CD4-positive, alpha-beta T cell treated with Interleukin-17A for 4 hours (primary cell): ENCODE measurements at places on chromosomes 1 and 21.

DNA sequence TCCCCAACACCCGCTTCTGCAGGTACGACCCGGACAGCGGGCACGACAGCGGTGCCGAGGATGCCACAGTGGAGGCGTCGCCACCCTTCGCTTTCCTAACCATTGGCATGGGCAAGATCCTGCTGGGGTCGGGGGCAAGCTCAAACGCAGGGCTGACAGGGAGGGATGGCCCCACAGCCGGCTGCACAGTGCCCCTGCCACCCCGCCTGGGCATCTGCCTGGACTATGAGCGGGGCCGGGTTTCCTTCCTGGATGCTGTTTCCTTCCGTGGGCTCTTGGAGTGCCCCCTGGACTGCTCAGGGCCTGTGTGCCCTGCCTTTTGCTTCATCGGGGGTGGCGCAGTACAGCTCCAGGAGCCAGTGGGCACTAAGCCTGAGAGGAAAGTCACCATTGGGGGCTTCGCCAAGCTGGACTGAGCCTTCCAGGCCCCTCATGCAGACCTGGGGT, 10.1 kb downstream of the TRIM46 start:
- no peak for DNase-seq

GRCh38 chr1:40983286-40983685, 3.8 kb downstream of the CTPS1 start:
- DNase-seq: no peak

DNA sequence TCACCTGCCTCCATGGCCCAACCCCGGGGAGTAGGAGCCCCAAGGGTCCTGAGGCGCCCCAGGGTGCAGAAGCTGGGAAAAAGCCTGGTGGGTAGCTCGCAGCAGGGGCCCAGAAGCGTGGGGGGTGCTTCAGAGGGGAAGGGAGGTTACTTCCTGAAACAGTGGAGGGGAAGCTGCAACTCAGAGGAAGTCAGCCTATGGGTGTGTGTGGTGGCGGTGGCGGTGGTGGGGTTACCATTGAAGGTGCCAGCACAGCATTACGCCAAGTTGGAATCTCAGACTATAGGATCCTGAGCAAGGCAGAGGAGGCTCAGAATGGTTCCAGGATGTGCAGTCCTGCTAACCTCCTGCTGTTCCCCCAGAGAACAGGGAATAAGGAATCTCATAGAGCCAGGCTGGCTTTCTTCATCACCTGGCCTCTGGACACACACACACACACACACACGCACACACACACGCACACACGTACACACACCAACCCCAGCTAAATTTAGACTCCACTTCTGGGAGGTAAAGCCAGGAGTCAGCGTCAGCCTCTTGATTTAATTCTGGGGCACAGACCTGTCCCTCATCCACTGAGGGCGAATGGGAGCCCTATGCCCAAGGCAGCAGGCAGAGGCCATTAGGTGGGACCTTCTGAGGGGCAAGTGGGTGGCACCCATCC, 1.3 kb downstream of the DENND4B start:
- DNase-seq: peak; percentile 82

DNA sequence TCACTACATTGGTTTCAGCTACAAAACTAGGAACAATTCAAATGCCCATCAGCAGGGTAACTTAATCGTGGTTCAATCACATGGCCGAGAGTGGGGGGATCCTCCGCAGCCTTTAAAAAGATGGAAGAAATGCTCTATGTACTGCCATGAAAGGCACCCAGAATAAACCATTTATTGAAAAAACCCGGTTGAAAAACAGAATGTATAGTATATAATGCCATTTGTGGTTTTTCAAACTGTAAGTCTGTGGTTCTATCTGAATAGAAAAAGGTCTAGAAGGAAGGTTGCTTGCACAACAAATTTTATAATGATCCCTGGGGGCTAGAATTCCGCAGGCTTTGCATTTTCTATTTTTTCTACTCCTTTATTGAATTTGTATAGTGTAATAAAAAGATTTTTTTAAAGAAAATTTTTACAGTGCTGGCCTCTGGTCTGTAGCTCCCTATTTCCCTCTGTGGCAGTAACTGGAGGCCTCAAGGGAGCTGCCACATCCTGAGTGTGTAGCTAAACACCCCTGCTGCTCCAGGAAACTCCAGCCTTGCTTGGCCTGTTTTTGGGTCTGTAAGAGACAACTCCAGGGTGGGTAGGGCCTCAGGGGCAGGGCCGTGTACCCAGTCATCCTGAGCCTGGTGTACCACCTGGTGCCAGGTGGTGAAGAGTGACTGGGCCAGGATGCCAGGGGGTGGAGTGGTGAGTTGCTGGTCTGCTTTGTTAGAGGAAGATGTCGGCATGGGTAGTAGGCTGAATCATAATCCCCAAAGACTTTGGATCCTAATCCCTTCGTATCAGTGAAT, 51.5 kb upstream of the EPS8L3 start:
- no peak for DNase-seq

DNA sequence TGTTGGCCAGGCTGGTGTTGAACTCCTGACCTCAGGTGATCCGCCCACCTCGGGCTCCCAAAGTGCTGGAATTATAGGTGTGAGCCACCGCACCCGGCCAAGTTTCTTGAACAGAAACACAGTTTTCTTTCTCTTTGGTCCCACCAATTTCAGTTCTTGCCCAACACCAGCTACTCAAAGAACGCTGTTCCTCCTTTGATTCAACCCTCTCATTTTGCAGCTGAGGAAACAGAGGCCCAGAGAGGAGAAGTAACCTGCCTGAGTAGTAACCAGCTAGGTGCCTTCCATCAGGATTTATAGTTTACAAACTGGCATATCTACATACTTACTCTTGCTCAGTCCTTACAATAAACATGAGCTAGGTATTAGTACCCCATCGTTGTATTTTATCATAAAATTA, 119.9 kb downstream of the SYF2 start:
- no peak for DNase-seq

DNA sequence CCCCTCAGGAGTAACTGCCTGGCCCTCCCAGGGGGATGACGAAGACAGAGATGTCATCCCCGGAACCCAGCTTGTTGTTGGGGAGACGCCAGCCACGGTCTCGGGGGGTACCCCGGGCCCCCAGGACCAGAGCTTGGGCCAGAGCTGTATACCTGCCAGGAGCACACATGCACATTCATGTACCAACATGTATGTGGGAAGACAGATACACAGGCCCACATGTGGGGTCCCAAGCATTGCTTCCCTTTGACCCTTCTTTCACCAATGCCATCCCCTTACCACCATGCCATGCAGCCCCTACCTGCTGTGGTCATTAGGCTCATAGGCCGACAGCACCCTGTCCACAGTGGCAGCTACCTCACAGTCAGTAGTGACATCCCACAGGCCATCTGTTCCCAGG, 3.2 kb upstream of the RHOC start:
- DNase-seq: no peak

- no peak for DNase-seq
These were observed 97.3 kb downstream of the USH2A start for GRCh38 chr1:216325946-216326345.

GRCh38 chr1:91897016-91897415, 11.1 kb upstream of the TGFBR3 start:
- no peak for DNase-seq

DNA sequence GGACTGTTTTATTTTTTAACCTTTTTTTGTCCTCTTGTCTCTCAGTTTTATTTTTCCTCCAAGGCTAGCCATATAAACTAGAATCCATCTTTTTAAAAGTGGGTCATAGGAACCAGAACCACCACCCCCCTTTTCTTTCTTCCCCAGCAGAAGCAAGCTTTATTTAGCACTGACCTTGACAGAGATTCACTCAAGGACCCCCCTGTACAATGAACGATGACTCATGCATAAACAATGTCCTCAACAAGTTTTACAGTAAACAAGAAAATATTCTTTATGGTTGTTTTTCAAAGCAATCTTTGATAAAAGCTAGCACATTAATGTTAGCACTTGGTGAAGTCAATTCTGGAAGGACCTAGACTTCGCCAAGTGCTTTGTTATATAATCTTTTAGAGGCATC, 14.1 kb downstream of the PKN2 start:
- no peak for DNase-seq

DNA sequence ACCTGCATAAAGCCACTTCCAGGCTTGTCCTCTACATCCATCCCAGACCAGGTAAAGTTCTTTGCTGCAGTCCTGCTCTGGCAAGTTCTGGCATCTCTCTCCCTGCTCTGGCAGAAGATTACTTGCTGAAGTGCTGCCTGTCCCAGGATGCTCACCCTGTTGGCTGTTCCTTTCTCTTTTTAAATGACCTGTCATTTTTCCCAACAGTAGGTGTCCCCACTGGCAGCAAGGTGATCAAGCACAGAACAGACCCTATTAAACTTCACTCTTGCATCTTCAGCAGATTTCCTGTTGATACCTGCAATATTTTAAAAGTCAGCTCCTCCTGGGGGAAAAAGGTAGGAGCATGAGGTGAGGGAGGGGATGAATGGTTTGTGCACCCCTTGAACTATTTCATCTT, 332.6 kb downstream of the PBX1 start:
- DNase-seq: no peak

DNA sequence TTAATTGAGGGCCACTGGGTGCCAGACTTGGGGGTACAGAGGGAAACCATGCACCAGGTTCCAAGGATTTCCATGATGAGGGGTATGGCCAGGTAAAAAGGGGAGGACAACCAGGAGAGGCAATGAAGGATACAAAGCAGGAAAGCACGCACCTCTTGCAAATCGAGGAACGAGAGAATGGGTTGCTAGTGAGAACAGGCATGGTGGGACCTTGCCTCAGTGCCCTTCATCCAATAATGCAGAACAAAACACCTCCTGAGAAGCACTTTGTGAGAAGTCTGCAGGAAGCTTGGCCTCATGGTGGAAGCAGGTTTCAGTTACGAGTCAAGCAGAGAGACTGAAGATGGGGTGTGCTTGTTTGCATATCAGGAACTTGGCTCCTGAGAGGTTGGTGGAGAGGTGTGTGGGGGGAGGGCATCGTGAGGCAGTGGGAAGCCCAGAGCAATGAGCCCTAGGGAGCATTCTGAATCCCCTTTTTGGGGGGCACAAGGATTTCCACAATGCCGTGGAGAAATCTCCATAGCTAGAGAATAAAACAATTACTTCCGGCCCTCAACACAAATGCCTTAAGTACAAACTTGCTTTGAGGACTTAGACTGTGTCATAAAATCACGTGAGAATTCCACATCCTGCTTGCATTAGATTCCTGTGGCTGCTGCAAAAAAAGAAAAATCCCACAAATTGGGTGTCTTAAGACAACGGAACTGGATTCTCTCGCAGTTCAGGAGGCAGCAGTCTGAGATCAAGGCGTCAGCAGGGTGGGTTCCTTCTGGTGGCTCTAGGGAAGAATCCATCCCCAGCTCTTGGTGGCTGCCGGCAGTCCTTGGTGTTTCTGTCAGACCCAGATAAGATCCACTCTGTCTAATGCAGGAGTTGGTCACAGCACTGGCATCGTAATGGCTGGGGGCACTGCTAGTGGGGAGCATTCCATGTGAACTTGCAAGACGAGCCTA, 54.9 kb upstream of the BACE2 start:
- peak; percentile 9 for DNase-seq

DNA sequence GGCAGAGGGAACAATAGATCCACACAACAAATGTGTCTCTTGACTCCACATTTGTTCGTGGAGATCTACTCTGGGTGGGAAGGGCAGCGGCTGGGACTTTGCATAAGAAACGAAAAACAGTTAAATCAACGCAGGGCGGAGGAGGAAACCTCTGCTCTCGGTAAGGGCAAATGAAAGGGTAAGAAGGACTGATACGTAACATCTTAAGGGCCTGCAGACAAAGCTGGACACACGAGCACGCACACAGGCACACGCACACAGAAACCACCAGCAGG, 57.3 kb downstream of the MRPL37 start:
- no peak for DNase-seq

DNA sequence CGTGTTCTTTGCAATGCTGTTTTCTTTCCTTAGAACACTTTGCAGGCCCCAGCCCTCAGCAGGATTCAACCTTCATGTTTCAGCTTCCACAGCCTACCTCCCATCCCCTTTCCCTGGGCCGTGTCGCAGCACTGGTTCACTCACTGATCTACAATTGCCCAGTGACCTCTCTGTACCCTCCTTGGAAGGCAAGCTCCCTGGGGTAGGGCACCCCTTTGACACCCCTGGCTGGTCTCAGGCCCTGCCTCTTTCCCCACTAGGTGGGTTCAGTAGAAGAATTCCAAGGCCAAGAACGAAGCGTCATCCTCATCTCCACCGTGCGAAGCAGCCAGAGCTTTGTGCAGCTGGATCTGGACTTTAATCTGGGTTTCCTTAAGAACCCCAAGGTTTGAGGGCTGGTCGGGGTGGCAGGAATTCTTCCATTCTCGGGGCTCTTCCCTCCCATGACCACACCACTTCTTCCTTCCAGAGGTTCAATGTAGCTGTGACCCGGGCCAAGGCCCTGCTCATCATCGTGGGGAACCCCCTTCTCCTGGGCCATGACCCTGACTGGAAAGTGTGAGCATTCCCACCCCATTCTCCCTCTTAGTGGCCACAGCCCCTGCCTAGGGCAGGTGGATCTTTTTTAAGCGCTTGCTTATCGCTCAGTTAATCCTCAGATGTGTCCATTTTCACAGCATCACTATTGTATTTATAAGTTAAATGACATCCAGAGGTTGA, 7.3 kb downstream of the RHOC start:
- DNase-seq: no peak

DNA sequence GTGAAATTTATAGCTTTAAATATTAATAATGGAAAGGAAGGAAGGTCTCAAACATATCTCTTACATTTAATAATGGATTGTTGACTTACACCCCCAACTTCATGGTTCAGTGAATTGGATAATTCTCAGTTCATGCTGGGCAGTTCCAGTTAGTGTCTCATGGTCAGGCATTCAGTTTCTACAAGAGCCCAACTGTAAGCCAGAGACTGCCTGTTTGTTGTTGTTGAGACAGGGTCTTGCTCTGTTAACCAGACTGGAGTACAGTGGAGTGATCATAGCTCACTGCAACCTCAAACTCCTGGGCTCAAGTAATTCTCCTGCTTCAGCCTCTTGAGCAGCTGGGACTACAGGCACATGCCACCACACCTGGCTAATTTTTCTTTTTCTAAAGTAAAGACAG, 5.0 kb upstream of the DMAP1 start:
- no peak for DNase-seq

DNA sequence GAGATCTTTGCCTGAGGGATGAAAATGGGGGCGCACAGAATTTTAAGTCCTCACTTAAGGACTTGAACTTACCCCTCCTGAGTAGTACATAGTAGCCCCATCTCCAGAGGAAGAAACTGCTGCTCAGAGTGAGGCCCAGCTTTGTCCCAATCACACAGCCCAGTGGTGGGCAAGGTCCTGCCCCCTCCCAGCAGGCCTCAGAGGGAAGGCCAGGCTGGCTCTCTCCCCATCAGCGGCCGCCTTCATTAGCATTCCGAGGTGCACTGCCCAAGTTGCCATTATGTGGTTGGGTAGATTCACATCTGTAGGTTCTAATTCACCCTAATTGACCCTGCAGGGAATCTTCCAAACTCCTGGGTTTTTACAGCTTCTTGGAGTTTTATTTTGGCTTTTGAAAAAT, 59.1 kb downstream of the FOXO6 start:
- DNase-seq: no peak

- no peak for DNase-seq
These were observed 2.3 kb upstream of the TCEA3 start for GRCh38 chr1:23426828-23427227.
